ENCODE measurements at places on chromosomes 16 and 17. TPM values are rescaled to one million over a fixed set of nuclear protein-coding genes. Genes with fewer than 3 reads are reported as not detected.

DNA sequence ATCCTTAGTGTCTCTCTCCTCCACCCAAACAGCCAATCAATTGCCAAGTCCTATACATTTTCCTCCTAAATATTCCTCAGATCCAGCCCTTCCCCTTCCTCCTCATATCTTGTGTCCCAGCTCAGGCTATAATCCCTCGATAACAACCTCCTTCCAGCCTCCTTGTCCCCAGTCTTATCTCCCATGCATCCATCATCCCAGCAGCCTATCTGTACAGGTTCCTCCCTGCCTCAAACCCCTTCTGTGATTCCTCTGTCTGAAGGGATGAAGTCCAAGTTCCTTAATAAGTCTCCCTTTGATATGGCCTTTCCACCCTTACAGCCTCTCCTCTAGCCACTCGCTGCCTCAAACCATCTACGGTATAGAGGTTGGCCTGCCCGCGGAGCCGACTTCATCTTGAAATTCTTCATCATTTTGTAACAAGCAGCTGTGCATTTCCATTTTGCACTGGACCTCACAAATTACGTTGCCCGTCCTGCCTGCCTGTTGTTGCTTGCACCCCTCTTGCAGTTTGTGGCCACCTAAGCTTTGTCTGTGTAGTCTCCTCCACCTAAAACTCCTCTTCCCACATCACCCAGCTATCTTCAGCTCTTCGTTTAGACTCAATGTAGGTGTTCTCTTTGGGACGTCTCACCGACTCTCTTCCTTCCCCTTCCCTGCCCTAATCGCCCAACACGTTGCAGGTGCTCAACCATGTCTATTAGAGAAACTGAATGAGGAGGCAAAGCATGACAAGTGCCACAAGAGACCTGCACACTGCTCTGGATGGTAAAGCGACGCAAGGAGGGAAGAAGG lies 786 bp upstream of the CDK5RAP3 start:
- no peak for DNase-seq

DNA sequence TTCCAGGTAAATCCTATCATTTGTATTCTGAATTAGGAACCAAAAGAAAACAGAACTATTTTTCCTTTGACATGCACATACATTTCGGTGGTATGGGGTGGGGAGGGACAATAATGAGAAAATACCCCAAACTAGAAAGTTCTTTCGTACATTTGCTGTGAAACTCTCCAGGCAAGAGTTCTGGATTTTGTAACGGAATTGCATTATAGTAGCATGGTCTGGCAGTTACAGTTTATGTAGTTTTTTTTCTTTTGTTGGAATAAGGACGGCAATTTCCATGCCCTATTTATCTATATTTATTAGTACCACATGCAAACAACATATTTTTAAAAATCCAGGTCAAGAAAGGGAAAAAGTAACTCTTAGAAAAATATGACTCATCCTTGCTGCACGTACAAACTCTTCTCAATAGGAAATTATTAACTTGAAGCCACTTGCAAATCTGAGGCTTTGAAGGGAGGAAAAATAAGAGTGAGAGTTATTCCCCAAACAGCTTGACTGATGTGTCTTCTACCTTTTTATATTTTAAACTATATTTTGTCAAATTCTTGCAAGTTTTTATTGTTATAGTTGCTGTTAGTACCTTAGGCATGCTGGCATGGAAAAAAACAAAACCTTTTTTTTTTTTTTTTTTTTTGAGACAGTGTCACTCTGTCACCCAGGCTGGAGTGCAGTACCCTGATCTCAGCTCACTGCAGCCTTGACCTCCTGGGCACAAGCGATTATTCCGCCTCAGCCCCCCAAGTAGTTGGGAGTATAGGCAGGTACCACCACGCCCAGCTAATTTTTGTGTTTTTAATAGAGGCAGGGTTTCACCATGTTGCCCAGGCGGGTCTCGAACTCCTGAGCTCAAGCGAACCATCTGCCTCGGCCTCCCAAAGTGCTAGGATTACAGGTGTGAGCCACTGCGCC lies 69.3 kb downstream of the WWP2 start:
- DNase-seq, result peak; percentile 6

DNA sequence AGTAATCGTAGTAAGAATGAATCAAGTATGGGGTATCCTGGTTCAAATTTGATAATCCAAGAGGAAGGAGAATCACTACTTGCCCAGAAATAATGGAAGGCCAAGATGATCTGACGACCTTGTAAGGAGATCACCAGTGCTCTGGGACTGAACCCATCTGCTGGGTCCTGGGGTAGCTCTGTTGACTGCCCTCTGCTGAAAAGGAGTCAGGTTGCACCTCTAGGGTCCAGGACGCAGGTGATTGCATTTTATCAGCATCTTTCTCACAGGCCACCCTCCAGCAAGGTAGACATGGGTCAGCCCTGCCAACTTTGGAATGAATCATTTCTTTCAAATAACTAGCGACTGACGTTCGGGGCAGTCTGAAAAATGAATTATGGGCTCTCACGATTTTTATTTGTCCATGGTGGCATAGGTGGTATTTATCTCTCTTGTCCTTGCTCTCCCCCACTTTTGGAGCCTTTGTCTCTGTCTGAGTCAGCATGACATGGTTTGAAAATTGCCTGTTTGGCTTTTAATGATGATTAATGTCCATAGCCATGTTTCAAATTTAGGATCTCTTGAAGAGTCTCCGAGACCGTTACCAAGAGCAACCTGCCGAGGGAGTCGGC lies 163.7 kb downstream of the MSI2 start:
- DNase-seq, result no peak

DNA sequence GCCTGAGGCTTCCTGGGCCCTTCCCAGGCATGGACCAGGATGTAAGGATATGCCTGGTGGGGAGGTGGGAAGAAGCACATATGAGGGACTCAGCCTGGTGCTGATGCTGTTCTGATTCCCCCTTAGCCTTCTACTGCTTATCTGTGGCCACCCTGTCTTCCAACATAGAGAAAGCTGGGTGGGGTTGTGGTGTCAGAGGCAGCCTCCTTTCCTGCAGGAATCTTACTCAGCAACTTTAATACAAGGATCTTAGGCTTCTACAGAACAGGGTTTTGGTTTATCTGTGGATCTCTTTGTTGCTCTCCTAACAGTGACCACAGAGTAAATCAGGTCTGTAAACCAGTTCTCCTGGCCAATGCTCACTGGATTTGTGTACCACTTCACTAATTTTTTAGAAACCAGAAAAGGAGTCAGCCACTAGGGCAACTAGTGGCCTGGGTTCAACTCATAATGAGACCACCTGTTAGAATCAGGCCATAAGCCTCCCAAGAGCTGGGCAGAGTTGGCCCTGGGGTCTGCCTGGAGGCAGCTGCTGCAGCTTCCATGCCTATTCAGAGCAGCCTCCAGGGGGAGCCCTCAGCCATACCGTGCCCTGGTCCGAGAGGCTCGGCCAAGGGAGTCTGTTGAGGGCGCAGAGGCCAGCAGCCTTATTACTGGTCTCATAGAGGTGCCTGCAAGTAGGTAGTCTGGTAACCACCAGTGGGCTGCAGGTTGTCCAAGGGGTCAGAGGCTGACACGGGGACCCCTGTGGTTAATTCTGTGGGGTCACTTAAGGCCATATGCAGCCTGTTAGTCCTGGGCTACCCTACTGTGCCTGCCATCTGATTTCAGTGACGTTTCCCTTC lies 7.1 kb downstream of the HAS3 start:
- no peak for DNase-seq

DNA sequence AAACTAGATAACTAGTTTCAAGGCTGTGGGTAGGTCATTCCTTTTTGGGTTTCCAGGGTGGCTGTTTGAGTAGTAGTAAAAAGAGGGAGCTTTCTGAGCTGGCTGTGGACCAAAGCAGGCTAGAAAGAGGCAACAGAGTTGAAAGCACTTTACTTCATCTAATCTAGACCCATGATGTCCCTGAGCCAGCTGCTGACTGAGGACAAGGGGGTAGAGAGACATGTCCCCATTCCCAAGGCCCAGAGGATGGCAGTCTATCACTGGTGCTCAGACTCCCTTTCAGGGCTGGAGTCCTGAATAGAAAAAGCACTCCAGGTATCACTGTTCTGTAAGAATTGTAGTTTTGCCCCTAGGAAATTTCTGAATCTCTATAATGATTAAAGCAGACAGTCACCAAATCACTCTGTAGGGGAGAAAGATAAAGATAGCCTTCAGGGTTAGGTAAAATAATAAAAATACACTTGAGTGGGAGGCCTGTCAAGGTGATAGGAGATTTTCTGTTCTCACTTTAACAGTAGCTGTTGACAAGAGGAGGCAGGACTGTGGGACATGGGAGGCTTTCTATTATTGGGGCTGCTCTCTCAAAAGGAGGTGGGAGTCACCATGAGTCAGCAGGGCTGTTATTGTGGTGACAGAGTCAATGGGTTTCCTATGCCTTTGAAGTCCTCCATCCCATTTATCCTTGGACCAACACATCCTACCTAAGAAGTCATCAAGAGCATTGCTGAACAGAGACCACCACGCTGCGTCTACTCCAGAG lies 190.2 kb upstream of the MPHOSPH6 start:
- DNase-seq, result no peak

- no peak for DNase-seq
Observed at GRCh38 chr16:30006659-30007377, 4.0 kb downstream of the DOC2A start.

DNA sequence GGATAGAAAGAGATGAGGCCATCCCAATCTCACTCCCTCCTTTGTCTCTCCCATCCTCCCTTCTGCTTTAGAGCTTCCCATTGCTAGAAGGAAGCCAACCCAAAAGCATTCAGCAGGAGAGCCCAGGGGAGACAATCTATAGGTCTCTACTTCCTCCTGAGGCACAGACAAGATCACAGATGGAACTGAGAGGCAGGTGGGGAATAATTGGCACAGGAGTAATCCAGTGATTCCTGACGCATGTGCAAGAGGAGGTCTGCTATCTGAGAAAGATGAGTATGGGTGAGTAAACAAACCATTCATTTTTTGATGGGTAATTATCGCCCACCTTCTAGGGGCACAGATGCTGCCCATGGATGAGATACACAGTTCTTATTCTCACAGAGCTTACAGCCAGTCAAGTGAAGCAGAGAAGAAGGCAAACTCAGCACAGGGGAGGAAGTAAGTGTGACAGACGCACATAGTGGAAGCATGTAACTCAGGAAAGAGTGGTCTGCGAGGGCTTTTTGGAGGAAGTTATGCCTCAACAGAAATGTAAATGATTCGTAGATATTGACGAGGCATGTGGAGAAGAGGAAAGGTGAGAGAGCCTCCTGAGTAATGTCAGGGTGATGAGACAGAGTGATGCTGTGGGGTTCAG lies 88.9 kb upstream of the HLF start:
- DNase-seq, result no peak

- DNase-seq, result no peak
Observed at GRCh38 chr17:17216236-17216635, 10.1 kb upstream of the PLD6 start.

SLC5A10 gene
- 0.14 TPM for total RNA-seq

MPP3 gene
- 9.0 TPM for total RNA-seq

TELO2 gene
- total RNA-seq, result 36.4 TPM

Measured in foreskin keratinocyte (primary cell).